Nucleus accumbens (tissue), 56 donors: ENCODE measurements at places on chromosomes 3 and 15.

GRCh38 chr3:180085122-180085710 is 48.5 kb upstream of the PEX5L start:
- no peak for DNase-seq

DNA sequence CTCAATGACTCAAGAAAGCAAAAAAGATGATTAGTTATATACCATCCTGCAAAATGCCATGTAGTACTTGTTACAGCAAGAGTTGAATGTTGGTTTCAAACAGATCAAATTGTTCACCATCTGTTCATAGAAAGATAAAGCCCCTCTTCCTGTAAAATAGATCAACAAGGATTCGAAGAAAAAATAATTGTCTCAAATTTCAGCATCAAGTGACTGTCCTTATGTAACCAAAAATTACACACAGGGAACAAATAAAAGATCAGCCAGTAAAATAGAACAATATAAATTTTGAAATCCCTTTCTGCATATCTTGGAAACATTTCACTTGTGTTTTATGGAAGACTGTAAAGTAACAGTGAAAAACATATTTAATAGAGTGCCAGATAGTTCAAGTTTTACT is 165.1 kb upstream of the STAC start:
- no peak for DNase-seq

DNA sequence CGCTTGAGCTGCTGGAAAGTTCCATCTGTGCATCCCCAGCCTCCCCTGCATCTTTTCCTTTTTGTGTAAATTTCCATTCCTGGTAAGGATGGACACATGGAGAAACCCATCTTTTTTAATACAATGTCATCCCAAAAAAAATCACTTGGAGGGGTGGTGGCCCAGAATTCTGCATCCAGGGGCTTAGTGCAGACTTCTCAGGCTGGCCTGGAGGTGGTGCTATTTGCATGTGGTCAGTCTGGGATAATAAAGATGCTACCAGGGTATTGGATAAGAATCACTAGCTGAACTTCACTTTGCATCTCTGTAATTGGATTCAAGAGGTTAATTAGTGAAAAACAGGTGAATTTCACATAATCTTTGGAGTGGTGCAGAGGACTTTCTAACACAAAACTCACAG is 1.8 kb upstream of the ZSCAN2 start:
- DNase-seq = no peak

DNA sequence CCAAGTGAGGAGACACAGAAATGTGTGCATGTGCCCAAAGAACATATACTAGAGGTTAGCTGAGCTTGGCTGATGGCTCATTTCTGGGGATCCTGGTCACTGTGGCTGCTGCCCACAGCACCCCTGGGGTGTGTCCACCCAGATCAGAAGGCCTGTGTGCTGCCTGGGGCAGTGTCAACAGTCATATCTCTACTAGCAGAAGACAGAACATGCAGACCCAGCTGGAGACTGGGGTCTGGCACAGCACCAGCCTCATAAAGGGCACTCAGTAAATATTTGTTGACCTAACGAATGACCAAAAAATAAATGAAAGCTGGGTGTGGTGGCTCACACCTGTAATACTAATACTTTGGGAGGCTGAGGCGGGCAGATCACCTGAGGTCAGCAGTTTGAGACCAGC is 16.4 kb downstream of the CHRNA3 start:
- DNase-seq = no peak

GRCh38 chr15:67784856-67785430 is 40.4 kb upstream of the SKOR1 start:
- no peak for DNase-seq

- no peak for DNase-seq
Observed at GRCh38 chr15:70854666-70854976, 664 bp upstream of the LARP6 start.

DNA sequence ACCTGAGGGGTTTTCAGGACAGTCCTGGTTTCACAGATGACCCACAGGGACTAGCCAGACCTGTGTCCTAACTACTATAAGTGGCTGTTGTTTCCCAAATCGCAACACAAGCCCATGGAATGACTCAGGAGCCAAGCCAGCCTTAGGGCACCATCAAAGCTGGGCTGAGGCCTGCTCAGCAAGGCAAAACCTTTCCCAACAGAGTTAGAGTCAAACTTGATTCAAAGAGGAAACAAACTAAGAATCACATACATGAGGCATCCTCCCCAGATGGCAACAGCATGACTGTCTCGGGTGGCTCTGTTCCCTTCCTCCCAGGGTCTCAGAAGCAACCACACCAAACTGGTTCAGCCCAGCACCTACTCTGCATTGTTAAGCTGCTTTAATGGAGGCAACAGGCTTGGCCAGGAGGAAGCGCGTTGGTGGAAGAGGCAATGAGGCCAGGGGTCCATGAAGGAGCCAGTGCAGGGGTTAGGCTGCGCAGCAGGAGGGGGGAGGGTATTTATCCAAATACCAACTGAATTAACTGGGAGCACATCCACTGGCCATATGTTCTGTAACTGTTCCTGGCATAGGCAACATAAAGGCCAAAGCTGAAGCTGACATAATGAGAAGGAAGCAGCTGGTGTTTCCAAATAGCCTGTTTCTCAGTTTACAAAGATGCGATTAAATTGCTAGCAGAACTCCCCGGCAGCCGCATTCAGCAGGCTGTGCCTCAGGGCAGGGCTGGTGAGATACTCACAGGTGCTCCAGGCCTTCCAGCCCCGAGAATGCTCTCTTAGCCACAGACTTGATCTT is 102.4 kb downstream of the LRIG1 start:
- no peak for DNase-seq

DNA sequence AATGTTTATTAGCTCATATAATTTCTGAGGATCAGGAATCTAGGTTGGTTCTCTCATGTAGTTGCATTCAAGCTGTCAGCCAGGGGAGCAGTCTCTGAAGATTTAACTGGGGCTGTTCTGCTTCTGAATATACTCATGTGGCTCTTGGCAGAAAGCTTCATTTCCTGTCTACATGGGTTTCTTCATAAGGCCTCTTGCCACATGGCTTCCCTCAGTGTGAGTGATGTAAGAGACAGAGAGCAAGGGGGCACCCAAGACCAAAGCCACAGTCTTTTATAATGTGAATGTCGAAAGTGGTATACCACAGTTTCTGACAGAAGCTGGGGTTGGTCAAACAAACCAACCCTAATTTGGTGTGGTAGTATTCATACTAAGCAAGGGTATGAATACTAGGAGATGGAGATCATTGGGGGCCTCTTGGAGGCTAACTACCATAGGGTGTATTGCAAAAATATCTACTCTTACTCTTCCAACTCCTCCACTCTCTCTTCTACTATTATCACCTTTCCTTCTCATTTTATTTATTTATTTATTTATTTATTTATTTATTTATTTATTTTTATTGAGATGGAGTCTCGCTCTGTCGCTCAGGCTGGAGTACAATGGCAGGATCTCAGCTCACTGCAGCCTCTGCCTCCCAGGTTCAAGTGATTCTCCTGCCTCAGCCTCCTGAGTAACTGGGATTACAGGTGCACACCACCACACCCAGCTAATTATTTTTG is 123.8 kb downstream of the B3GALNT1 start:
- no peak for DNase-seq

GRCh38 chr15:85793641-85794597 is 806 bp downstream of the KLHL25 start:
- DNase-seq = no peak

DNA sequence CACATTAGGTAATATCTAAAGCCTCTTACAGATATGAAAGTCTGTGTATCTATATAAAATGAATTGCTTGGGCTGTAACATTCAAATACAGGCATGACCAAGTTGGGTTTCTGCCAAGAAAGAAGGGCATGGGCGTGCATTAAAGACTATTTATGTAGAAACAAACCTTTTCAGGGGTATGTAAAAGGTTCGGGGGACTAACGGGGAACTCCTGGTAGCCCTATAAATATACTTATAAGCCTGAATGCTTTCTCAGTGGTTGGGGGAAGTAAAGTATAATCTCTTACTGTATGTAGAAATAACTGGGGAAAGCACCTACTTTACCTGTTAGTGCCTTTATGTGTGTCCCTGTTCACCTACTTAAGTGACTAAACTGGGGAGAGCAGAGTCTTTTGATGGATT is 154.5 kb upstream of the TBL1XR1 start:
- no peak for DNase-seq

GRCh38 chr3:124229420-124229819 is 237.5 kb upstream of the ROPN1 start:
- no peak for DNase-seq

DNA sequence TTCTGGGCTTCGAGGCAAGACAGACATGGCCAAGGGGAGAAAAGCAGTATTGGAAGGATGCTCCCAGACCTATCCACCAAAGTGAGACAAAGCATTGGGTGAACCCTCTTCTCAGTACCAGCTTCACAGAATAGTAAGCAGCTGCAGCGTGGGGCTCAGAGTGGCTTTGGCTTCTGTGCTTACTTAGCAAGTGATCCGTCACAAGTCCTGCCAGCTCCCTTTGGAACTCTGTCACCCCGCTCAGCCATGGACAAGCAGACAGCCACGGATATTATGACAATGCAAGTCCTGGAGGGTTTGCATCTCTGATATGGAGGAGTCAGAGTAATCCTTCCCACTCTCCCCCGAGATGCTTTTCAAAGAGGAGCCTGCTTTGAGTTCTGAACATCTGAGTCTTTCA is 90.8 kb downstream of the SLCO3A1 start:
- DNase-seq = no peak

- no peak for DNase-seq
Observed at GRCh38 chr15:56965231-56966013, 47.0 kb downstream of the TCF12 start.

DNA sequence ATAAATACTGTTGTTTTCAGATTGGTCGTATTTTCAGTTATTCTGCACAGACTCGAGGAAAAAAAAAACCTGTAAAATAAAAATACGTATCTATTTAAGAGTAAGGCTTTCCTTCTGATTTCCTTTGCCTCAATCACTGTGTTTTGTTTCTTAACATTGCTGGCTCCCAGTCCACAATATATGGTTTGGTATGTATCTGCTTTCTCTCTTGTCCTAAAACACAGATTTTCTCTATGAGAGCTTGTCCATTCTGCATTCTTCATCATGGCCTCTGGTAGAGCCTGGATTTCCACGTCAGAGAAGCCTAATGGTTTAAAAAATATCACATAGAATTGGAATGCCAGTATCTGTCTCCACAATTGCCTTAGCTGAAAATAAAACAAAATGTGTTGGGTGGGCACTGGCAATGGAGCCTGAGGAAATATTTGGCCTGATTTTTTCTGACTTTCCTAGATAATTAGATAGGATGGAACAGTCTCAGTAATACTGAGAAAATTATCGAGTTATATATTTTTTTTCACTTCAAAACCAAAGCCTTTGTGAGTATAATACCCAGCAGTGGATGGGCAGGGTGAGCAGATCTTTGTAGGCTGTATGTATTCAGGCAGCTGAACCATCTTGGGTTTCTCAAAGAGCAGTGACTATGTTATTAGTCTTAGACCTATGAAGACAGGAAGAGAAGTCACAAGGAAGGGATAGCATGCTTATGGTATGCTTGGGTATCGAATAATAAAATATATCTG is 1.9 kb downstream of the CD200 start:
- DNase-seq = no peak

GRCh38 chr3:114498539-114499370 is 204.9 kb downstream of the TIGIT start:
- DNase-seq = no peak

- DNase-seq = no peak
Observed at GRCh38 chr3:114847564-114847963, 299.5 kb downstream of the ZBTB20 start.

GRCh38 chr3:151265866-151266265 is 12.5 kb downstream of the P2RY14 start:
- DNase-seq = peak; percentile 12

DNA sequence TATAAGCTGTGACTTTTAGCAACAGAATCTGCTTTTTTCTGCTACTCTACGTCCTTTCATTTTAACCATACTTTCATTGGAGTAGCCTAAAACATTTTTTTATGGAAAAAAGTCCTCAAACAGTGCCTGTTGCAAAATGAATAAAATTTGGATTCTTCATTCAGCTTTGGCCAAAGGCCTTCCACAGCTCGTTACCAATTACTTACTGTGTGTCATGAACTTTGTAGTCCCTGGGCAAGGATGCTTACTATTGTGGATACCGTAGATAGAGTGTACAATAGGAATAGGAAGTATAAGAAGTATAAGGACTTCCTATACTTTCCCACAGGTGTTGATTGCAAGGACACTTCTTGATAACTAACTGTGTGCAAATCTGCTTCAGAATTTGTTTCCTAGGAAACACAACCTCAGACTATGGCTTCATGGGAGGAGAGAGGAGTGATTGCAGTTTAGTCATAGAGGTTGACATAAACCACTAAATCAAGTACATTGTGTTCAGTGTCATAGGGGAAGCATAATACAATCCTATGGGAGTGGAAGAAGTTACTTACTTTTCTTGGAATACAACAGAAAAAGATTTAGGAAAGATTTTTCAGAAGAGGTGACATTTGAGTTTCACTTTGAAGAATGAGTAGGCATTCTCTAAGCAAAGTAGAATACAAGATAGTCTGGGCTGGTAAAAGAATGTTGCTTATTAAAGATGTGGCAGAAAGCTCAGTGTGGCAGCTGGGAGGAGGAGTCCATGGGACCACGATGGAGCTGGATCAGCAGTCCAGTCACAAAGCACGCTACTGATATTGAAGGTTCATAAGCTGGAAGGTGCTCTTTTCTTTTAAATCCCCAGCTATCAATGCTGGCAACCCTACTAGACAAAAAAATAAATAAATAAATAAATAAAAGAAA is 309.7 kb upstream of the TPRG1 start:
- DNase-seq = no peak

DNA sequence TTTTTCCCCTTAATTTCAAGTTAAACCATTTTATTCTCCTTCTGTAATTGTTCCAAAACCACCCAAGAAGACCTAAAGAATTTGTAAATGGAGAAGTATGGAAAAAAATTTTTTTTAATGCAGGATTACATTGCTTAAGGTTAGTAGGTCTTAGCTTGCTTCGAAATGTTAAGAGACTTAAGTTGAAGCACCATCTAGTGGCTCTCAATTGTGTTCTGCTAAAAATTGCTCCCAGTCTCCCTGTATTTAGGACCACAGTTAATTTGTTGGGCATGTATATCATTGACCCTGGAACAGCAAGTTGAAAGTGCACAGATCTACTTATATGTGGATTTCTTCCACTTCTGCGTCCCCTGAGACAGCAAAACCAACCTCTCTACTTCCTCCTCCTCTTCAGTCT is 32.4 kb downstream of the CD200R1L start:
- DNase-seq = no peak

DNA sequence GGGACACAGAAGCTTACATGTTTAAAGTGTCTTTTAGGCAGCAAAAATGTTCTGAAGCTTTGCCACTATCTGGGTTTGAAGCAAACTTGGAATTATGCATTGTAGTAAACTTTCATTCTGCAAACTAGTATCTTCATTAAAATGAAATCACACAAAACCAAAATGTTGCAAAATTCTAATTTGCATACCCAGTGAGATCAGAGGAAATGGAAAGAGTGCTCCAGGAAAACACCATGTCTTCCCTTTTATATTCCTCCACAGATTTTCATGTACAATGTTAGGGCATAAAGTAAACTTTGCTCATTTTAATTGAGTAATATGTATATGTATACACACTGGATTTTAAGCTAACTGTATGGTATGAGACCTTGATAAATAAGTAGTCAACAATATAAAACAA is 23.9 kb downstream of the ANO10 start:
- DNase-seq = no peak
